PC-3 (cell line): ENCODE measurements at places on chromosomes 2 and 18.

DNA sequence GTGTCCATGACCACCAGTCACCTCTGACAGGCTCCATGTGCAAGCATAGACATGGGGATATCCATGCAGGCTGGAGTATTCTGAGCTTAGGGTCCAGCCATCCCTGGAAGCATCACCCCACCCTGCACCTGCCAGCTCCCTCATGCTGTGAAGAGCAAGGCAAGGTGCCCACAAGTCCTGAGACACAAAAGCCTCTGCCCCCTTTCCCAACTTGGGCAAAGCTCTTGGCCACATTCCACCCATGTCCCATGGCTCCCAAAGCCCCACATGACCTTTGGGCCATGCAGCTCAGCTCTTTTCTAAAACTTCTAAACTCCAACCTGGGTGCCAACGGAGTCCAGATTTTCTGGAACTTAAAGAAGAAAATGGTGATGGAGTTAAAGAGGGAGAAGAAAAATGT, 99.8 kb upstream of the SH3BP4 start:
- H3K4me1 ChIP-seq = no peaks in the 10 kb centered on the region
- H3K27me3 ChIP-seq = no peaks in the 10 kb centered on the region
- H3K27ac ChIP-seq = no peak overlapping the region
- no peaks in the 10 kb centered on the region for H3K36me3 ChIP-seq
- H3K4me3 ChIP-seq = no peak overlapping the region

DNA sequence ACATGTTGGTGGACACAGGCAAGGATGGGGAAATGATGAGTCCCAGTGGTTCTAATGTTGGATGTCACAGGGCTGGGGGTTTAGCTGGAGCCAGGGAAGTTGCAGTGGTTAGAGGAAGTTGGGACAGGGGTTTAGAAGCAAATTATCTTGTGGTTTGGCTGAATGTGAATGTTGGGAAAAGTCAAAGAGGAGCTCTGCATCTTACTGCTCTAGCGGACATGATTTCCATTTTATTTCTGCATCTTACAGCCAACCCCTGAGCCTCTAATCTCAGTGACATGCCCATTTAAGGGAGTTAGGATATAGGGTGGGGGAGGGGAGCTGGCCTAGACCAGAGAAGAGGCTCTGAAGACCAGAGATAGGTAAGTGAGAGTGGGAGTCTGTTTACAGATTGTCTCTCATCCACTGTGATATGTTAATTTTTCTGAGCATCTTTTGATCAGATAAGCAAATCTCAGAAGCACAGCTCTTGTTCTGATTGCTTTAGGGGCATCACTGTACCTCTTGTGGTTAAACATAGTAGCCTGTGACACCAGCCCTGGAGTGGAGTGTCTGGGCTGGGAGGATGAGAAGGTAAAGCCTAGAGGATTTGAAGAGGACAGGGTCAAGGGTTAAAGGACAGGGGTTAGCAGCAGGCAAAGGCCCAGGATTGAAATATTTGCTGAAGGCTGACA, 43.6 kb downstream of the SETBP1 start:
- peaks cover 11% of the 10 kb centered on the region for H3K4me1 ChIP-seq
- no peaks in the 10 kb centered on the region for H3K36me3 ChIP-seq
- H3K4me3 ChIP-seq = no peak overlapping the region
- H3K27ac ChIP-seq = no peak overlapping the region
- no peak for DNase-seq

GRCh38 chr2:18251486-18251885, 309.0 kb downstream of the RDH14 start:
- H3K4me1 ChIP-seq = no peaks in the 10 kb centered on the region
- H3K27ac ChIP-seq = no peak overlapping the region
- H3K36me3 ChIP-seq = no peaks in the 10 kb centered on the region
- no peaks in the 10 kb centered on the region; the same call in 1 of the 2 replicates for H3K27me3 ChIP-seq
- DNase-seq = no peak
- H3K4me3 ChIP-seq = no peak overlapping the region

DNA sequence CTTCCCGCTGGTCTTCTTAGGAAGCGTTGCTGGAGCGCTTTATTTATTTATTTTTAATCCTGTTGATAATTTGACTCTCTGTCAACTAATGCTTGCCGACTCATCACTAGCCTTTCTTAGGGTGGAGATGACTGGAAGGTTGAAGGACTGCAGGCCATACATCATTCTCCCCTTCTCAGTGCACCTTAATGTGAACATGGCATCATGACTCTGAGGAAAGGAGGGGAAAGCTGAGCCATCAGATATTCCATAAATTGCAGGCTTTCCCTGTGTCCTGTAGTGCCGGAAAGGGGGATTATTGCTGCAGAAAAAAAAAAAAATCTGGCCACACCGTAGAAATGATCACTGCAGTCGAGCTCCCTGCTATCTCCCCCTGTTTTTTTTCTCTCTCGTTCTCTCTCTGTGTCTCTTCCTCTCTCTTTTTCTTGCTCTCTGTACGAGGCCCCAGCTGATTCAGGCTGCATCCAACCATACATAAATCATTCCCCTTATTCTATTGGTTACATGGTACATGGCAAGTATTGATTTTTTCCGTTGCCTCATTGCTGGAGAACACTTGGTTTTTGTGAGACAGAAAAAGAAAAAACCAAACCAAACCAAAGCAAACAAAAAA, 125.8 kb upstream of the EFEMP1 start:
- no peak overlapping the region for H3K4me3 ChIP-seq
- peaks cover 56% of the 10 kb centered on the region for H3K27me3 ChIP-seq
- H3K27ac ChIP-seq = no peak overlapping the region
- H3K36me3 ChIP-seq = no peaks in the 10 kb centered on the region
